ENCODE measurements at places on chromosomes 5 and 9.

GRCh38 chr5:38923661-38924451, 78.0 kb downstream of the OSMR start:
- no peak for DNase-seq

DNA sequence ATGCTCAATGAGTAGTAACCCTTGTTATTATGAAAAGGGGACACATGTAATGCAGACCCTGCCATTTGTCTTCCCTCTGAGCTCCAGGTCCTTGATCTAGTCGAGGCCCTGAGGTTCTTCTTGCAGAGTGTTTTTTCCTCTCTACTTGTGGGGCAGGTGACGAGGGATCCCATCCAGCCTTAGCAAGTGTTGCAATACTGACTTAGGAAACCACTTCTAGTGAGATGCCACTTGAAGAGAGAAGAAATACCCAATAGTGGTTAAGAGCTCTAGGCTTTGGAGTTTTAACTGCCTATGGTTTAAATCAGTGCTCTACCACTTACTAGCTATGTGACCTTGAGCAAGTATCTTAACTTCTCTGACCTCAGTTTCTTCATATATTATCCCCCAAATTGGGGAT, 10.2 kb downstream of the PPARGC1B start:
- no peak for DNase-seq

DNA sequence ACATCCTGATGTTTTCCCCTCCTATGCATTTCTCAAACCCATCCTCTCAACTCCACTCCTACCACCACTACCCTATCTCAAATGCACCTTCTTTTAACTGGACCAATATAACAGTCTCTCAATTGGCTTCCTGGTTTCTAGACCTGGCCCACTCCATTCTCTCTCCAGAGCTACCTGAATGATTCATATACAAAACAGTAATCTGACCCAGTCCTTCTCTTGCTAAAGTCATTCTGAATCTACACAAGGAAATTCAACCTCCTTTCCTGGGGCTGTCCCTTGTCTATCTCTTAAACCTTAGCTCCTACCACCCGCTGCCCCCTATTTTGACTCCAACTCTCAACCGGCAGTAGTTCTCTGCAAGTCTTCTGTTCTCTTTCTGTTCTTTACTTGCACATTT, 97.2 kb downstream of the PCSK1 start:
- DNase-seq = peak; percentile 25

GRCh38 chr5:66122379-66123034, 21.6 kb upstream of the SREK1 start:
- DNase-seq = no peak

GRCh38 chr5:80198399-80198798, 57.4 kb downstream of the SERINC5 start:
- no peak for DNase-seq

GRCh38 chr9:23543419-23543818, 282.6 kb downstream of the ELAVL2 start:
- no peak for DNase-seq

DNA sequence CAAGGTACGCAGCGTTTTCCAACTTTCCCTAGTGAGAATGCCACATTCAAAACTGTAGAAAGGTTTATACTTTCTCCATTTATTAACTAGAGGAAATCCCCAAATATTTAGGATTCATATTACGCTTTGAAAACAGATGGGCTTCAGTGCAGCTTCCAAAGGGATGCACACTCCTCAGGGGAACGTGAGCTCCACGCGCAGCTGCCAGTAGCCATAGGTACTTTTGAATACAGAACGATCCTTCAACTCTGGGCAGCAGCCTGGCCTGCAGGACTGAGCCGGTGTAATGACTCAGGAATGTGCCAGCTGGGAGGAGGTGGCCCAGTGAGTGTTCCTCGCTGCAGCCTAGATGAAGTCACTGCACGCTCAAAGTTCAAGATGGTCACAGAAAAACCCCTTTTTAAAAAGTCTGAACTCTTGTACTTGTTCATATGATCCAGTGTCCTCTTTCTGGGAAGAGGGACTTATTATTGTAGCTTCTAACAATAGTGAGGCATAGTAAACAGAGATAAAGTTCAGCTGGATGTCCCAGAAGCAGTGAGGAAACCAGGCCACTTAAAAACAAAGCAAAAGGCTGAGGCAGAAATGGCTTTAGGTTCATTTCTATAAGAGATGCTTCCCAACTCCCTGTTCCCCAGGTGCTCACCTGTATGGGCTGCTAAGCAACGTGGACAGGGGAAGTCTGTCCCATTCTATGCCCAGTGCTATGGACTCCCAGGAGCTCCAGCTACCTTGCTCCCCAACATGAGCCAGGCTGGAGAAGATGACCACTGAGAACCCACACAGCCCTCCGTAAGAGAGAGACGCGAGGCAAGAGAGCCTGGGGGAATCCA, 130.0 kb downstream of the LHFPL2 start:
- peak; percentile 30 for DNase-seq

DNA sequence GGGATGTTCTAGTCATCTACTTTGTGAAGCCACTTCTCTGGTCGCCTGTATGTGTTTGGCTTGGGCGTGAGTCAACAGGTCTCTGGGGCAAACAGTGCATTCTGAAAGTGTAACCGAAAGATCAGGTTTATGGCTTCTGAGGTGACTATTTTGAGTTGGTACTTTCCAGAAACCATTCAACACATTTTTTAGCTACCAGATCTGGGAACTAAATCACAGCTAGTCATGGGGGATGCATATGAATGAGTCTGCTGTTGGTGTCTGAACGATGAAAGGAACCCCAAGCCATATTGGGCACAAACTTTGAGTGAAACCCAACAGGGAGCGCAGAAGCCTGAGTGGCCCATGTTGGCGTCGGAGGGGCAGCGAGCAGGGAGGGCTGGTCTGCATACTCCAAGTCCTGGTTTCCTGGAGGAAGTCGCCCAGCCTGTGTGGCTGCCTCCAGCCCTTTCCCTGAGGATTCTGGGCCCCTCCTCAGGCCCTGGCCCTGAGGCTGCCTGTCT, 35.3 kb downstream of the UBE2QL1 start:
- DNase-seq = no peak

- DNase-seq = no peak
Measured at GRCh38 chr5:314676-315487, 6.6 kb upstream of the AHRR start.

GRCh38 chr5:140627972-140628371, 5.0 kb downstream of the CD14 start:
- DNase-seq = no peak

DNA sequence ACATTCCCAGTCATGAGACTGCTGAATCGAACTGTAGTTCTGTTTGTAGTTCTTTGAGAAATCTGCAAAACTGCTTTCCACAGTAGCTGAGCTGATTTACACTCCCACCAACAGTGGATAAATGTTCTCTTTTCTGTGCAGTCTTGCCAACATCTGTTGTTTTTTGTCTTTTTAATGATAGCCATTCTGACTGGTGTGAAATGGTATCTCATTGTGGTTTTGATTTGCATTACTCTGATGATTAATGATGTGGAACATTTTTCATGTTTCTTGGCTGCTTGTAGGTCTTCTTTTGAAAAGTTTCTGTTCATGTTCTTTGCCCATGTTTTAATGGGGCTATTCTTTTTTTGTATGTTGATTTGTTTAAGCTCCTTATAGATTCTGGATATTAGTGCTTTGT, 187.3 kb upstream of the TLE4 start:
- DNase-seq = no peak

GRCh38 chr5:127006744-127007143, 23.6 kb downstream of the MARCHF3 start:
- DNase-seq = no peak

DNA sequence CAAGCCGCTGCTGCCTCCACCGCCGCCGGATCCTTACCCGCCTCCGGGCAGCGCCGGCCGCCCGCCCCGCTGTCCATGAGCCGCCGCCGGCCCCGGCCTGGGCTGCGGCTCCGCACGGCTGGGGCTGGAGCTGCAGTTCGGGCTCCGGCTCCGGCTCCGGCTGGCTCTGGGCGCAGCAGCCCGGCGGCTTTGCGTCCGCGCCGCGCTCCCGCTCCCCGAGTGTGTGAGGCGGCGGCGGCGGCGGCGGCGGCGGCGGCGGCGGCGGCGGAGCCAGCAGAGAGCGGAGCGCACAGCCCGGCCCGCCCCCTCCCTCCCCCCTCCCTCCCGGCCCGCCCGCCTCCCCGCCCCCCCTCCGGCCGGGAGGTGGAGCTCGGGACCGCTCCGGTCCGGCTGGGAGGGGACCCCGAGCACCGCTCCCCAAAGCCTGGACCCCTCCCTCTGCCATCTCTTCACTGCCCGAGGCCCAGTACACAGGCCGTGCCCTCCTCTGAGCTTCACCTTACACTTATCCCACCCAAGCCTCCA, at the start of gene PCDH1:
Gene PCDH1, minus strand, starts transcription at position 225 of the 525 bp plus-strand sequence. Its CDS starts 148 bp downstream, at position 77.
- DNase-seq = peak; percentile 19

DNA sequence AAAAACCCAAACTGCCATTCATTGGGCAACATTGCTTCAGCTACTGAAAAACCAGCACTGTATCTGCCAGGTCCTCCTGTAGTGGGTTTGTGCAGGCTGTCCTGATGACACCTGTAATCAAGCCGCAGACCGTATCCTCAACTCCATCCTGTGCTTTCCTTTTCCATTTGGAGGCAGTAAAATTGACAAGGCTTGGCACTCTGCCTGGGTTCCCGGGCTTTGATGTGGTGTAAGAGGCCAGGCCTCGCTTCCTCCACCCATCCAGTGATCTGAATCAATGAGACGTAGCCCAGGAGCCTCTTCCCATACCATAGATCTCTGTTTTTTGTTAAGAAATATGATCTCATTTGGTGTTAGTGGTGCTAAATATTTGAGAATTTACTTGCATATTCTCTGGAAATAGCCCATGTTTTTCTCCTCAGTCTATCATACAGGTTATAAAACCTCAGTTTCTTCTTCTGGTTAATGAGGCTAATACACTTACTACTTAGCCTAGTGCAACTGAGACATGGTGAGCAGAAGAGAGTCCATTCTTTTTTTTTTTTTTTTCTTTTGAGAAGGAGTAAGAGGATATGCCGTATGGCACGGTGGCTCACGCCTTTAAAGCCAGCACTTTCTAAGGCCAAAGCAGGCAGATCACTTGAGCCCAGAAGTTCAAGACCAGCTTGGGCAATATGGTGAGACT, 34.8 kb downstream of the LSM11 start:
- DNase-seq = peak; percentile 86

- DNase-seq = no peak
Measured at GRCh38 chr5:122291000-122291901, 20.8 kb upstream of the SNCAIP start.

- no peak for DNase-seq
Measured at GRCh38 chr5:169169783-169170182, 131.2 kb downstream of the SLIT3 start.

DNA sequence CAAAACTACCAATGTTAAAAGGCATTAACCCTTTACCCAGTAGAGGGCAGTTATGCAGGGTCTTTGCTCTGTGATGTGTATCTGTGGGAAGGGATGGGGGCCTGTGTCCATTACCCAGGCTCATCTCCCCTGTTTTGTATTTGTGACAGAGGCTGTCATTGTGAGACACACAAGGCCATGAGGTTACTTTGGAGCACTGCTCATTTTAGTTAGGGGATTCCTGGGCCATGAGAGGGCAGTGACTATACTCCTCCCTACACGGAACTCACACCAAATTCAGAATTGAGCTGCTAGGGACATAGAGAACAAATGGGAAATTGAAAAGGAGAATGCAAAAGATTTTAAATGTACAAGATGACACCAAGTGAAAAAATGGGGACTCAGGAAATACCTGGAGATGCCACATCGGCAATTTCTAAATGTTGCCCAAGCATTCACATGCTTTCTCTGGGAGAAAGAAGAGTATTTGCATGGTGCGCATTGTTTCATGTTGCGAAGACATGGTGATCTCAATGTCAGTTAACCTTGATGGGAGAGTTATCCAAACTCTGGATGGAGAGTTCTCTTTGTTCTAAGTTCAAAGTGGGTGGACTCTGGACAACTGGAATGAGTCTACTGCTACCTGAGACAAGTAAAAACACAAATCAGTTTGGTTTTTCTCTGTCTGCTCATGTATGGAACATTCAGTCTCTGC, 32.5 kb downstream of the C9orf152 start:
- DNase-seq = no peak

DNA sequence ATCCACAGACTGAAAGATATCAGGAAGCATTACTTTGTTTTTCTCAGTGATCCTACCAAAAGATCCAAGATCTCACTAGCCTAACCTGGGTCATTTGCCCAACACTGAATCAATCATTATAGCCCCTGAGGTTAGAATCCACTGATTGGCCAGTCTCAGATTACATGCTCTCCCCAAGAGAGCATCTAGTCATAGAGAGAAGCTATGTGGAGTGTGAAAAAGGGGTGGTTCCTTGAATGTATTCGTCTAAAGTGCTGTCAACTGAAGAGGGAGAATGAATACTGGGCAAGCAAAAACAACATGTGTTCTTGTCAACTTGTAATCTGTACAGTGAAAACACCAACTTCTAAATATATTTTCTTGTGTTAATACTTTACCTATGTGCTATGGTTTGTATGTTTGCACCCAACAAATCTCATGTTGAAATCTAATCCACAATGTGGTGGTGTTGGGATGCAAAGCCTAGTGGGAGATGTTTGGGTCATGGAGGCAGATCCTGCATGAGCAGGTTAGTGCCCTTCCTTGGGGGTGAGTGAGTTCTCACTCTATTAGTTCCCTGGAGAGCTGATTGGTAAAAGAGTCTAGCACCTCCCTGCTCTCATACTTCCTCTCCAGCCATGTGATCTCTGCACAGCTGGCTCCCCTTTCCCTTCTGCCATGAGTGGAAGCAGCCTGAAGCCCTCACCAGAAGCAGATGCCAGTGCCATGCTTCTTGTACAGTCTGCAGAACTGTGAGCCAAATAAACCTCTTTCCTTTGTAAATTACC, 60.3 kb upstream of the PJA2 start:
- DNase-seq = no peak

- DNase-seq = no peak
Measured at GRCh38 chr9:136142414-136142796, 23.7 kb upstream of the TMEM250 start.

GRCh38 chr5:82351754-82352145, 73.6 kb upstream of the RPS23 start:
- peak; percentile 54 for DNase-seq

GRCh38 chr9:78821126-78821822, 524.3 kb downstream of the PSAT1 start:
- peak; percentile 14 for DNase-seq

GRCh38 chr9:124254261-124254682, 3.5 kb upstream of the NEK6 start:
- DNase-seq = no peak

DNA sequence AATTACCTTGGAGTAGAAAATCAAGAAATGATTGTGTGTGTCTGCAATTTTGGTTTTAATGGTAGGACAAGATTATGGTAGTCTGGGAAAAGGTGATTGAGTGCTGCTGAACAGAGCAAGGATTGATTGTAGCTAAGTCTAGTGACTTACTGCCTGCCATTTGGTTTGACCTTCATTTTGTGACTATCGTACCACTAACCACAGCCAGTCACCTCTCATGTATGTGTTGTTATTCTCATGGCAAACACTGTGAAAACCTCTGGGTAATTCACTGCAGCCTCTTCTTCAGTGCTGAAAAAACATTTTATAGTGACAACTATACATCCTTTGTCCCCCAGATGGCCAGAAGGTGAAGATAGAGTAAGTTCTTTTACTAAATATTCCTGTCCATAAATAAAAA, 37.5 kb downstream of the CTNNA1 start:
- no peak for DNase-seq

- peak; percentile 82 for DNase-seq
Measured at GRCh38 chr9:130196643-130197042, 24.4 kb downstream of the NCS1 start.

- DNase-seq = no peak
Measured at GRCh38 chr5:17233488-17233887, 16.1 kb downstream of the BASP1 start.

Data from NCI-H2029 (cell line).